ENCODE measurements at places on chromosomes 6 and 20.

DNA sequence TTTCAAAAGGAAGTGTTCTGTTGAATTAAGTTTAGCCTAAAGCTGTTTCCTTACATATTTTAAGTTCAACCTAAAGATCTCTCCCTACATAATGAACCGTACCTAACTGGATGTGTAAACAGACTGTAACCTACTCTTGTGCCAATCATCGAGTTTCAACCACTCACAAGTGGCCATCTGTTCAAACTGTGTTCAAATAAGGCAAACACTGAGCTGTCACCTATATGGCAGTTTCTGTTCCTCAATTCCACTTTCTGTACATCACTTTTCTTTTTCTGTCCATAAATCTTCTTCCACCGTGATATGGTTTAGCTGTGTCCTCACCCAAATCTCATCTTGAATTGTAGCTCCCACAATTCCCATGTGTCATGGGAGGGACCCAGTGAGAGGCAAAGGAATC lies 428.6 kb downstream of the HACE1 start:
- DNase-seq: no peak

DNA sequence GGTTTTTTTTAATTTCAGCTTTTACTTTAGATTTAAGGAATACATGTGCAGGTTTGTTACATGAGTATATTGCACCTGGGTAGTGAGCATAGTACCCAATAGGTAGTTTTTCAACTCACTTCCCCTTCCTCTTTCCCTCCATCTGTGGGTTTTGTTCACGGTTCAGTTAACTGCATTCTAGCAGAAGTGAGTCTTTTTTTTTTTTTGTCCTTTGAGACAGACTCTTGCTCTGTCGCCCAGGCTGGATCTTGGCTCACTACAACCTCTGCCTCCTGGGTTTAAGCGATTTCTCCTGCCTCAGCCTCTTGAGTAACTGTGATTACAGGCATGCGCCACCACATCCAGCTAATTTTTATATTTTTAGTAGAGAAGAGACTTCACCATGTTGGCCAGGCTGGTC lies 8.7 kb downstream of the UBR2 start:
- DNase-seq: no peak

GRCh38 chr6:110385458-110385863 lies 27.3 kb upstream of the METTL24 start:
- no peak for DNase-seq

- DNase-seq: no peak
These were observed 154.8 kb upstream of the RAB32 start for GRCh38 chr6:146388736-146389364.

DNA sequence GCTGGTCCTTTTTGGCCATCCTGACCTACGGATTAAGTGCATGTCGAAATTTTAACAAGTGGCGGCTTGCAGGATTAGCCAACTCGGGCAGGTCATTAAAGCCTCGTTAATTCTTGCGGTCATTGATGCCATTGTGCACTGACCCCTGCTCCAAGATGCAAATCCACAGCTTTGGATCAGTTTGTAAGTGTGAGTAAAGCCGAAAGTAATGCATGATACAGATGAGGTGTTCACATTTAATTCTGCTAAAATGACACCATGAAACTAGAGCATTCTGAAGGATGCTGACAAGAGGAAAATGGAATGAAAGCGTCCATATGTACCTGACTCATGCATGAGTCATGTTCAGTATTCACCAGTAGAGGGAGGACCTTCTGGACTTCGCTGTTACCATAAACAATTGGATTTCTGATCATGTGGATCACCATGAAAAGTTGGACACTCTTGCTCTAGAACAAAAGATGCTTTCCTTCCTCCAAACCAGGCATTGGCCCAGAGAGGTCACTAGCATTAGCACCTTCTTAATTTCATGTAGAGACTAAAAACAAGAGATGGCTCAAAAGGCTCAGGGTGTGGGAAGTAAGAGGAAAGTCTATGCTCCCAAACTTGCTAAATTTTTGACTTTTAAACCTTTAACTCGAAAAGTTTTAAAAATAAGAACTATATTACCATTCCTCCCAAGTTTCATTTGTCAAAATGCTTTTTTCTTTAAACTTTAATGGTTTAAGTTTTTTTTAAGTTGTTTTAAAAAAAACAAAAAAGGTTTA lies 48.0 kb downstream of the MUC22 start:
- peak; percentile 97 for DNase-seq

- DNase-seq: no peak
These were observed 511.8 kb upstream of the ID4 start for GRCh38 chr6:19325335-19325789.

GRCh38 chr6:25217302-25217701 lies 61.9 kb upstream of the CARMIL1 start:
- DNase-seq: no peak

- DNase-seq: no peak
These were observed 671.8 kb downstream of the QKI start for GRCh38 chr6:164086076-164086887.

GRCh38 chr20:19603376-19603750 lies 154.7 kb upstream of the RIN2 start:
- no peak for DNase-seq
